Cerebellum (tissue), 4 donors: ENCODE measurements at places on chromosomes 2 and 18. TPM values are rescaled to one million over a fixed set of nuclear protein-coding genes. Genes with fewer than 3 reads are reported as not detected.

SLC9A4 gene
- not detected for total RNA-seq

SALL3 gene
- 5.9 TPM for total RNA-seq

CABLES1 gene
- 7.0 TPM for total RNA-seq

BOLA3 gene
- 12.6 TPM for total RNA-seq

CCDC68 gene
- total RNA-seq: 0.82 TPM

RTP5 gene
- total RNA-seq: 1.3 TPM

CIB4 gene
- total RNA-seq: not detected

PSTPIP2 gene
- total RNA-seq: 2.4 TPM

CFAP65 gene
- 1.00 TPM for total RNA-seq

PSMA8 gene
- total RNA-seq: not detected

FRZB gene
- 10.2 TPM for total RNA-seq

HPCAL1 gene
- total RNA-seq: 40.8 TPM

ANKRD29 gene
- 9.5 TPM for total RNA-seq

IL1RN gene
- not detected for total RNA-seq

ERFE gene
- 1.7 TPM for total RNA-seq

ARHGAP28 gene
- 28.7 TPM for total RNA-seq

SNTG2 gene
- 4.9 TPM for total RNA-seq

TSPYL6 gene
- total RNA-seq: 0.18 TPM

AKAIN1 gene
- total RNA-seq: 6.9 TPM

CHST10 gene
- 26.9 TPM for total RNA-seq

CYS1 gene
- 0.45 TPM for total RNA-seq

CDH2 gene
- total RNA-seq: 134 TPM

NT5DC4 gene
- not detected for total RNA-seq

CCDC85A gene
- total RNA-seq: 25.3 TPM

HTR2B gene
- total RNA-seq: 0.27 TPM

UPP2 gene
- total RNA-seq: 0.27 TPM

POTEI gene
- 0.27 TPM for total RNA-seq

MC2R gene
- not detected for total RNA-seq

ANKRD62 gene
- 0.18 TPM for total RNA-seq

REG1A gene
- total RNA-seq: 0.54 TPM

KCNG2 gene
- 2.1 TPM for total RNA-seq

TBR1 gene
- 0.64 TPM for total RNA-seq

GCKR gene
- 0.54 TPM for total RNA-seq

SP9 gene
- total RNA-seq: 0.09 TPM

GRB14 gene
- 9.0 TPM for total RNA-seq

C2orf78 gene
- not detected for total RNA-seq

VPS54 gene
- total RNA-seq: 31.2 TPM

CNTNAP5 gene
- 49.7 TPM for total RNA-seq

PIEZO2 gene
- 11.0 TPM for total RNA-seq

GPR75 gene
- total RNA-seq: 20.9 TPM

HOXD8 gene
- not detected for total RNA-seq

CD28 gene
- 1.00 TPM for total RNA-seq

VSNL1 gene
- 14.0 TPM for total RNA-seq

RIT2 gene
- 9.5 TPM for total RNA-seq

OSR1 gene
- 8.7 TPM for total RNA-seq

M1AP gene
- total RNA-seq: 0.36 TPM

CERKL gene
- total RNA-seq: 47.5 TPM

PXDN gene
- 39.7 TPM for total RNA-seq

FOXD4L1 gene
- total RNA-seq: 0.27 TPM
